Stimulated activated CD8-positive, alpha-beta memory T cell treated with anti-CD3 and anti-CD28 coated beads, Interleukin-15, amount 100 ng/mL, for 48 hours (primary cell): ENCODE measurements at places on chromosomes 7 and 10.

- no peak for DNase-seq
These were observed 42.3 kb downstream of the IKZF1 start for GRCh38 chr7:50346545-50347497.

DNA sequence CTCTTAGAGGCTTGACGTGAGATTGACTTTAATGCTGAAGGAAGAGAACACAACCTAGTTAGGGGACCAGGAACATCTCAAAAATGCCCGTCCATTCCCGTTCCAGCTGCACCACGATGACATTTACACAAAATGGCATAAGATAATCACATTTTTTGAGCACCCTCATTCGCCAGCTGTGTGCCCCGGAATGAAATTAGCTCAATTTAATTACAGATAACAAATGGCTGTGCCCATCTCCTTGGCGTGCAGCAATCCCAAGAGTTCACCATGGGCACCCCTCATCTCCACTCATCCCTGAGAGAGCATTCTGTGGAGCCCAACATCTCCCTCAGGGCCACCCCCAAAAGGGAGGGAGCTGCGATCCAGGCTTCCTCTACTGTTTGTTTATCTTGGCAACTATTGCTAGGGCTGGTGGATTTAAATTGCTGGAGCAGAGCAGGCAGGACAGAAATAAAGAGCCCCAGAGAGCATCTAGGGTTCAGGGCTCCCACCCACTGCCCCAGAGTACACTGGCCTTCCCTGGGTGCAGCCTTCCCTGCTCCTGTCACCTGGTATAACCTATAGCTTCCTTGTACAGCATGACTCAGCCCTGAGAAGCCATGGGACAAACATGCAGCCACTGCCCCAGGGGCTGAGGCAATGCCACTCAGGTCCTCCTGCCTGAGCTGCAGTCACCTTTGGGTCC lies 263.5 kb downstream of the ZEB1 start:
- no peak for DNase-seq

DNA sequence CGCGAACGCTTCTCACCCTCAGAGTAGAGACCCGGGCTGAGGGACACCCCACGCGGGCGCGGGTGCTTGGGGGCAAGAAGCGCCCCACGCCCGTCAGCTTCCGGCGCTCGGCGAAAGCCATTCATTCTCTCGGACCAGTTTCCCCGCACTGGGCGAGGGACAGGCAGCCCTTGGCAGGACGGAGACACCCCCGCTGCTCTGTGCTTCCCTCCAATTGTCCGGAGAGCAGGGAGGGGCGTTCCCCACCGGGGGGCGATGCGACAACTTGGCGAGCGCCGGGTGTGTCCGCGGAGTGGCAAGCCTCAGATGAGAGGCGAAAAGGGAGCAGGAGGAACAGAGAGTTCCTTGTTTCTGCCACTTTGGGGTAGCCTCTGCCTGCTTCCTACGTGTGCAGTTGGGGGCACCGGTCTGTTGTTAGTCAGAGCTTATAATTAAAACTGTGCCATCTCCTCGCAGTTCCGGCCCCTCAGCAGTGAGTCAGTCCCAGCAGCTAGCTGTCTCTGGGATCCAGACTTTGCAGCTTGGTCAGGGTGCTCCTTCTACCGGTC lies 1.7 kb downstream of the GPR158 start:
- DNase-seq = no peak

DNA sequence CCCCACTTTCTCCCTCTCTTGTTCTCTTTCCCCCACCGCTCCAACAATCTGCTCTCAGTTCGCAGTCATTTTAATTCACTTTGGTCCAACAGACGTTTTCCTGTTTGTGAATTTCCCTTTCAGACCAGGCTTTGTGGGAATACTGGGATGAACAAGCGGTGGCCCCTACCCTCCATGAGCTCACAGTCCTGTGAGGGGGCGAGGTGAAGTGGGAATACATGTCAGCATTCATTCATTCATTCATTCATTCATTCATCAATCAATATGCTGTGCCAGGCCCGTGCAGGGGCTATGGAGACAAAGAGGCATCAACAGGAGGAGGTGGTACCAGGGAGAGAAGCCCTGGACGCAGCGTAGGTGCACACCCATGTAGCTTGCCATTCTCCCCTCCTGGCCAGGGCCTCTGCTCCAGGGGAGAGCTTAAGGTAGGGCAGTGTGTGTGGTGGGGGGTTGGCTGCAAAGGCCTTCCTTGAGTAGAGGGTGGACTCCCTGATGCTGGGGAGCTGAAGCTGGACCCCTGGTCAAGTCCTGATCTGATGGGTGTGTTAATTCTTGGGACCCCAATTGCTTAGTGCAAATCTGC lies 16.1 kb downstream of the PRF1 start:
- no peak for DNase-seq
